Thyroid gland (tissue), 4 donors: ENCODE measurements at places on chromosomes 3 and 15. TPM values are rescaled to one million over a fixed set of nuclear protein-coding genes. Genes with fewer than 3 reads are reported as not detected.
A peak's percentile ranks its signal among the peaks of the same experiment; 100 is the strongest.

DNA sequence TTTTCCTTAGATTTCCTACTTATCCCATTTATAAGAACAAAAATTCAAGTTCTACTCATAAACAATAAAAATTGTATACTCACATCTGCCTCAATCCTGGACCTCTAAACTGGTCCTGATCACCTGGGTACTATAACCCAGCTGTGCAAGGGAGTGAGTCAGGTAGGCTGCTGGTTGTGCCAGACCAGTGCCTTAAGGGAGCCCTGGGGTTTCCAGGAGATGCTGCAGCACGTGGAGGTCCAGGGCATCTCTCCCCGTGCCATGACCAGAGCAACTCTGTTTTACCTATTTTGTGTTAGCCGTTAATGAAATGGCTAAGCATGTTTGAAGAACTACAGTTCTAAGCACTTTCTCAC is 140.2 kb upstream of the TRIM42 start:
- no peak for DNase-seq

TRIM59 gene
- total RNA-seq: 3.8 TPM

CASR gene
- not detected for total RNA-seq

DNA sequence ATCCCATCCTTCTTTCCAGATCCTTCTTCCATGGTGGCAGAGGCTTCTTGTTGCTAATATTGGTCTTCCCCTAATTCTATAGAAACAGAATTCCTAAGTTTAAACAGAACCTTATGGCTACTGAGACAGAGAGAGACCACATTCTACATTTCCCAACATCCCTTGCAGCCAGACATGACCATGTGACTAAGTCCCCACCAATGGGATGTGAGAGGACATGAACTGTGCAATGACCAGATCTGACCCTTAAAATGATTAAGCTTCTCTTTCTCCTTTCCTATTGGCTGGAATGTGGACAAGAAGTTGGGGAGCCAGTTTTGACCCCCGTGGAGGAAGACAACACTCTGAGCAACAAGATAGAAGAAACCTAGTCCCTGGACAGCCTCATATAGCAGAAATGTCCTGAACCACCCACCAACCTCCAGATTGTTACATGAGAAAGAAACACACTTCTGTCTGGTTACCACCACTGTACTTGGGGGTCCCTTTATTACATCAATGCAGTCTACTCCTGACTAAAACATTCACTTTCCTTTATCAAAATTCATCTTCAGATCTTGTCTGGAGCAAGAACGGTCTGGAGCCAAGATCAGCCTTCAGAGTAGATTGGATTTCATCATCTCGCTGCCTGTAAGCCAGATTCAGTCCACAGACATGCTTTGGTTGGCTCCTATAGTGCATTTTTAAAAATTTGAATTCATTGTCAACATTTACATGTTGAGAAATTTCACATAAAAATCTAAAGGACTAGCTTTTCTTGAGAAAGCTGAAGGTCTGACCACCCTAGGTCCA is 183.9 kb downstream of the SHQ1 start:
- DNase-seq: no peak

DNA sequence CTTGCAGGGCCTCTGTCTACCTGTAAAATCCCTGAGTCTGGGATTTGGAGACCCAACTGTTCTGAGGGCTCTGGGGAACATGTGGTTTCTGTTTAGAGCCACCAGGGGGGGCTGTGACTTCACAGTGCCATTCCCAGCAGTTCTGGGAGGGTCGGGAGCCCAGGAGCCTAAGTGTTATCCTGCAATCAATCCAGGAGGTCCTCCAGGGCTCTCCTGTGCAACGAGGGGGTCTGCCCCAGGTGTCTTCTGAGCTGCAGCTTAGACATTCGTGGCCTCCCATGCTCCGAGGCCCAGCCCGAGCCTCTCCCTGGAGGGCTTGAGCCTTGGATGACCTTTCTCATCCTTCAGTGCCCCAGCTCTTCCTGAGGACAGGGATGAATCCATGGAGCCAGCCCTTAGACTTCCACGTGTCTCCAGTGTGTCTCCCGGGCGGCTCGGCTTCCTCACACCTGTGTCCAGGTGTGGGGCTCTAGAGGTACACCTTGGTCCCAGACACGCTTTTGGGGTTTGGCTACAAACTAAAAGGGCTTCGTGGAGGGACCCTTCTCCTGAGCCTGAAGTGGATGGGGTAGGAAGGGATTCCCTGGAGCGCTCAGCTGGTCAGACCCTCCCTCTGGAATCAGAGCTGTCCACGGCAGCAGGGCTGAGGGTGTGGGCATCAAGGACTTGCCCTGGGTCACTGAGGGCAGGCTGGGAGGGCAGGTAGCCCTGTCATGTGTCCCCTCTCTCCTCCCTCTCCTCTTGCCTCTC is 20.3 kb upstream of the ABTB1 start:
- DNase-seq: peak; percentile 50

TMEM158 gene
- not detected for total RNA-seq

GOLGA8T gene
- 1.4 TPM for total RNA-seq

GRCh38 chr3:106172780-106173179 is 304.0 kb upstream of the CBLB start:
- DNase-seq: no peak

C2CD4A gene
- total RNA-seq: 0.25 TPM

NR1I2 gene
- 0.67 TPM for total RNA-seq

GRCh38 chr15:80777826-80778620 is 1.1 kb upstream of the CEMIP start:
- DNase-seq: no peak

- no peak for DNase-seq
Measured at GRCh38 chr3:26574766-26575165, 47.8 kb upstream of the LRRC3B start.

GRCh38 chr3:160830796-160831195 is 74.8 kb downstream of the PPM1L start:
- peak; percentile 11 for DNase-seq

DNA sequence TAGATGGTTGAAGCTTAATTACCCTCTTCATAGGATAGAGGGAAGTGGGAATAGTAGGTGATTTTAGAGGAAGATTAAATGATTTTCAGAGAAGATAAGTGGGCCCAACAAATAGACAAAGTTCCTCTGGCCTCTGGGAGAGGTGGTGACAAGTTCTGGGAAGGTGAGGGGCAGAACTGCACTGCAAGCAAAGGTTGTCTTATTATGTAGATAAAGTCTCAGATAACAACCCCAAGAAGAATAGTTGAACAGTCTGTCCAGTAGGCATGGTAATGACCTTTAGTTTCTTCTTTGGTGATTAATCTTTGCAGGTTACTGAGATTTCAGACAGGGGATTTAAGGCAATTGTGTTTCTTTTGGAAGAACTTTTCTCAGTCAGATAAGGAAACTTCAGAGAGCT is 439.1 kb downstream of the ROBO2 start:
- no peak for DNase-seq

- DNase-seq: no peak
Measured at GRCh38 chr3:135473449-135473848, 492.1 kb upstream of the PPP2R3A start.

DNA sequence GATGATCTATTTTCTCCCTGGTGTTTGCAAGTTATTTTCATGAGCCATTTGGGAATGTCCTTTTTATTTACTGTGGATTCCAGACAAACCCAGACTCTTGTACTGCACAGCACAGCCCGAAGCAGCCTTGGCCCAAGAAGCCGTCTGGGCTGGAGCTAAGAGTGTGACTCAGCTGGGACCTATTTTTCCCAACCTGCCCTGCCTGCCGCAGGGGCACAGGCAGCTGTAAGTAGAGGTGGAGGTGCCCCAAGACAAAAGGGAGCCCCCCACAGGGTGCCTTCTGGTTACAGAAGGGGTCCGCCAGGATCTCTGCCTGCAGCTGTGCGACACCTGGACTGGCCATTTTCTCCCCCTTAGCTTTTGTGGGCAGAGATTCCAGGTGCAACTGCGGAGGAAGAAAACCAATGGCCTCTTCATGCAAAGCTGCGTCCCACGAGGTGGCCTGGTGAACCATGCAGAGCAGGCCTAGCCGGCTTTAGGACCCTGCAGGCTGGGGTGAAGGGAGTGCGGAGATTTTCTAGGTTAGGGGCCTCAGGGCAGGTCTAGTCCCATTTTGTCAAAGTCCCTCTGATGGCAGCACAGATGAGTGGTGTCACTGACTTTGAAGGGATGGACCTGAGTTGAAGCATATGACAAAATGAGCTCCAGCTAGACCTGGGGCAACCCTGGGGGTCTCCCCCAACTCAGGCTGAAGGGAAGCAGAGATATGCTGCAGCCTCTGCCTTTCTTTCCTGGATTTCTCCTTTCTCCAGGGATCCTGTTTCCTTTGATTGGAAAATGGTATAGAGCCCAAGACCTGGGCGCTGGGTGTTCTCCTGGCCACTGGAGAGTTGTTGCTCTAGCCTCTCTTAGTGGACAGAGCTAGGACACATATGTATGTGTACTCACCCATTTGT is 131.2 kb downstream of the KLF13 start:
- DNase-seq: no peak

DNA sequence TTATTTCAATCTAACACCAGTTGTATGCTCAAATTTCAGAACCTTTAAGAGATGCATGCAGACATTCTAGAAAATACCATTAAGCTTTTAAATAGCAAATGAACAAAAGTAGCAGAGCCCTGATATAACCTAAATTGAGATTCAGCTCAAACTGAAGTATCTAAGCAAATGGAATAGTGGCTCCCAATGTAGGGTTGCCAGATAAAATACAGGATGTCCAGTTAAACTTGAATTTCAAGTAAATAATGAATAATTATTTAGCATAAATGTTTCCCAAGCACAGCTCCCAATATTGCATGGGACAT is 171.1 kb upstream of the ATP11B start:
- no peak for DNase-seq

DNA sequence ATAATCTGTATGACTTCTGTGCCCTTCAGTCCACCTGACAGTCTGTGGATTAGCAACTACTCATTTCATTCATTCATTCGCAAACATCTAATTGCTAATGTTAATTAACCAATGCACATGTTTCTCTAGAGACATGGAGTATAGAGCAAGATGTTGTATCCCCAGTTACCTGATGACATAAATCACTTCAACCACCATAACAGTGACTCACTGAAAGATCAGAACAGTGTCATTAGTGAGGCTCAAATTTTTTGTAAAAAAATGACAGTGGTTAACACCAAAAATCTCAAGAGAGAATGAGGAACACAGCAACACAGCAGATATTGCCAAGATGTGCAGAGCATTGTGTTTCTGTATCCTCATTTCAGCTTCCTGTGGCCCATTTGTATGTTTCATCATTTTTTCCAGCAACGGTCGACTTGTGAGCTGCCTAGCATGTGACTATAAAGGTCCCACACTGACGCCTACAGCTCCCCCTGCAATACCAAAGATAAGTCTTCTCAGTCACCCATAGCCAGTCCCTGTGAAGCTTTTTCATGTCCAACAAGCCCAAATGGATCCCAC is 3.7 kb upstream of the PLD1 start:
- DNase-seq: no peak

DNA sequence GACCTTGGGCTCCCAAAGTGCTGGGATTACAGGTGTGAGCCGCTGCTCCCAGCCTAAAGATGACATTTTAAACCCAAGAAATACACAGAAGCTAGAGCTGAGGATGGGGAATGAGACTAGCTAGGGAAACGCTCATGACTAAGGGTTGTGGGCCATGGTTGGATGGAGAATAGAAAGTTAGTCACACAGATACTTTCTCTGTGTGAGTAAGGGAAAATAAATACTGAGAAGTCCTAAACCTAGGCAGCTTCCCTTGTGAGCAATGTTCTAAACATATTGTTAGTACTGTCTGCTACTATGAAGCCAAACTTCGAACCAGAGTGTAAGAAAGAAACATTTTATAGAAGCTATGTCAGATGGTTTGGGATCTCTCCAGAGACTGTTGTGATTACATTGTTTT is 304.8 kb upstream of the STAC start:
- no peak for DNase-seq

DNA sequence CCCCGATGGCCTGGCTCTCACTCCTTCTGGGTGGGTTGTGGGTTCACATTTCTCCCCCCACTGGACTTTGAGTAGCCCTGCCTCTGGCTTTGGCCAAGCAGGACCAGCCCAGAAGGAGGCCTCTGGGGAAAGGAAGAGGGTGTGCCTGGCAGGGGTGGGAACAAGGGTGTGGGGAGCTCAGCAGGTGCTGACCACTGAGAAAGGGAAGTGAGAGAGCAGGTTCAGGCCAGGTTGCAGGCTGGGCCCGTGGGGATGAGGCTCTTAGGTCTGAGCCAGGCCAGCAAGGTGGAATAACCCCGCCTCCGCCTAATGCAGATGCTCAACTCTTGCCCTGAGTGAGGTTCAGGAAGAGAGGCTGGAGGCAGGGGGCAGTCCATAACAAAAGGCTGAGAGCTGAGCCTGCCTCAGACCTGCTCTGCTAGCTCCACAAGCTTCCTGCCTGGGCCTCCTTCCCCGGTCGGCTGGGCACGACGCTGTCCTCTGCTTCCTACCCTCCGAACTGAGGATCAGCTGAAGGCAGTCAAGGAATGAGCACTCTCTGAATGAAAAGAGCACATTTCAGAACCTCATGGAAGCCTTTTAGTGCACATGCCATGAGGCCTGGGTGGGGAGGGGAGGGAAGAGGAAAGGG is 82.7 kb downstream of the TLE3 start:
- DNase-seq: no peak

- DNase-seq: no peak
Measured at GRCh38 chr3:30630238-30631030, 24.0 kb downstream of the TGFBR2 start.
